A549 treated with CORT108297 at 1 μM for 4 hours (cell line): ENCODE measurements at places on chromosomes 4 and X. TPM values are rescaled to one million over a fixed set of nuclear protein-coding genes. Genes with fewer than 3 reads are reported as not detected.

Gene COL4A5
- 11.4 to 14.9 TPM (median 13.4 TPM) in 5 replicates for total RNA-seq

Gene NXF3
- 0.15 to 0.17 TPM in 2 of 5 replicates, not detected in the others for total RNA-seq

Gene SERTM2
- not detected in 5 replicates for total RNA-seq

Gene MAGED4B
- total RNA-seq: 6.9 to 16.5 TPM (median 13.8 TPM) in 5 replicates

Gene AMBN
- total RNA-seq: not detected in 5 replicates

Gene DOCK11
- total RNA-seq: 5.8 to 8.2 TPM (median 6.5 TPM) in 5 replicates

Gene SYP
- 2.6 to 3.5 TPM (median 2.7 TPM) in 5 replicates for total RNA-seq

Gene FGA
- total RNA-seq: 8.5 to 12.2 TPM (median 9.7 TPM) in 5 replicates

Gene DDIT4L
- total RNA-seq: 0.37 to 0.62 TPM (median 0.43 TPM) in 5 replicates

Gene ANKRD37
- 3.3 to 4.8 TPM (median 4.2 TPM) in 5 replicates for total RNA-seq

Gene ADH1A
- not detected in 5 replicates for total RNA-seq

Gene TMSB15C
- total RNA-seq: 0.09 to 0.28 TPM (median 0.15 TPM) in 5 replicates

Gene USP26
- not detected in 5 replicates for total RNA-seq

Gene CRMP1
- 2.5 to 3.2 TPM (median 2.7 TPM) in 5 replicates for total RNA-seq

Gene L1CAM
- total RNA-seq: 19.7 to 25.6 TPM (median 22.5 TPM) in 5 replicates

Gene GPRASP2
- 4.7 to 6.9 TPM (median 5.9 TPM) in 5 replicates for total RNA-seq

Gene JCHAIN
- total RNA-seq: 0.12 to 0.46 TPM (median 0.15 TPM) in 3 of 5 replicates, not detected in the others

Gene GAGE12H
- not detected in 5 replicates for total RNA-seq

Gene ASB5
- total RNA-seq: 0.02 to 0.09 TPM (median 0.08 TPM) in 3 of 5 replicates, not detected in the others

Gene FAM9C
- not detected in 5 replicates for total RNA-seq

Gene GABRB1
- total RNA-seq: not detected in 5 replicates

Gene PPBP
- 0.15 to 0.19 TPM in 2 of 5 replicates, not detected in the others for total RNA-seq

Gene EVC2
- 1.8 to 2.7 TPM (median 2.2 TPM) in 5 replicates for total RNA-seq

Gene FAM133A
- 0.65 to 0.93 TPM (median 0.78 TPM) in 5 replicates for total RNA-seq

Gene ACE2
- total RNA-seq: not detected in 5 replicates

Gene RS1
- not detected in 5 replicates for total RNA-seq

Gene PABPC1L2A
- not detected in 5 replicates for total RNA-seq

Gene PRSS12
- total RNA-seq: 0.24 to 0.41 TPM (median 0.28 TPM) in 5 replicates

Gene RASL11B
- 0.05 to 0.20 TPM (median 0.07 TPM) in 5 replicates for total RNA-seq

Gene SPANXA2
- 0.16 to 0.18 TPM in 2 of 5 replicates, not detected in the others for total RNA-seq

Gene KLHL34
- total RNA-seq: not detected in 5 replicates

Gene HPF1
- 14.0 to 22.1 TPM (median 15.5 TPM) in 5 replicates for total RNA-seq

Gene HERC5
- 3.6 to 4.7 TPM (median 4.3 TPM) in 5 replicates for total RNA-seq

Gene CENPVL2
- not detected in 5 replicates for total RNA-seq
